ENCODE measurements at places on chromosomes 7 and 10.

GRCh38 chr10:48774416-48775205, 89.9 kb downstream of the WDFY4 start:
- no peak for DNase-seq

DNA sequence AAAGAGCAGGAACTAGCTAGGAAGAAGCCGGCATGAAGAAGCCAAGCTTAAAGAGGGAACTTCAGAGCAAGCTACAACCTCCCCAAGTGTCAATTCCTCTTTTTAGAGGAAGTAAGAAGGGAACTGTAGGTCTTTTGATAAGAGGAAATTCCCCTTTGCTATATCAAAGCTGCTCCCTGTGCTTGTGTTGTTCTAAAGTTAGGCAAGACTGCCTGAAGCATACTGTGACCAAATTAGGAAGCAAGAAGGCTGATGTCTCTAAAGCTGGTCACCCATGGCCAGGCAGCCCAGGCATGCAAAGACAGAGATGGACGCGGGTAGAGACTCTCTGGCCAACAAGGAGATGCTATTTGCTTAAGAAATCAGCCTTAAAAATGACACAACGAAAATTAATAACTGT, 87.9 kb downstream of the RNF216 start:
- no peak for DNase-seq

GRCh38 chr7:8254215-8254614, 7.8 kb downstream of the ICA1 start:
- DNase-seq = no peak

DNA sequence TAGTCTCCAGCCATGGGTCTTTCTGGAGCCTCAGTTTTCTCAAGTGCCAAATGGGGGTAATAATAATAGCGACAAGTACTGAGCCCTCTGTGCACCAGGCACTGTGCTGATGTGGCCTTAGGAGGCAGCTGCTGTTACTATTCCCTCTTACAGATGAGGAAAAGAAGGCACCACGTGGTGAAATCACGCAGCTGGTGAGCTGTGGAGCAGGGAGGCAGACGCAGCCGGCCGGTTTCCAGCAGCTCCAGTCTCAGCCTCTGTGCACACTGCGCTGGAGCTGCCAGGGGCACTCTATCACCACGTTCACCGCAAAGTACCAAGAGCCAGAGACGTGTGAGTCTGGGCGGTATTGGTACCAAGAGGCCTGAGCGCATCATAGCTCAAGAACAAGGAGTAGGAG, 9.6 kb downstream of the PYROXD2 start:
- DNase-seq = no peak

DNA sequence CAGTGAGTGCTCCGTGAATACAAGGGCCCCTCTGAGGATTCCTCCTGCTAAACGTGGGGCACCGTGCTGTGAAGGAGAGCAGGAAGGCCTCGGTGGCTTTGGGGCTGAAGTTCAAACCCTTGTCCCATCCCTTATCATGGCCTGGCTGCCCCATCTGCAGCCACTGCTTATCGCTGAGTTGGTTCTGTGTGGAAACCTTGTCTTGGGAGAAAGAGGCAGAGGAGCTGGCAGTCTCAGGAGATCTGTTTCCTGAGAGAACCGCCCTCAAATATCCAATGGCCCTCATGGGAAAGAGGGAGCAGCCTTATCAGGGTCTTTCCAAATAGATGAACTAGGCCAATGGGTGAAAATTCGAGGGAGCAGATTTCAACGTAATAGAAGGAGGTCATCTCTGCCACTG, 52.0 kb upstream of the NRF1 start:
- no peak for DNase-seq

DNA sequence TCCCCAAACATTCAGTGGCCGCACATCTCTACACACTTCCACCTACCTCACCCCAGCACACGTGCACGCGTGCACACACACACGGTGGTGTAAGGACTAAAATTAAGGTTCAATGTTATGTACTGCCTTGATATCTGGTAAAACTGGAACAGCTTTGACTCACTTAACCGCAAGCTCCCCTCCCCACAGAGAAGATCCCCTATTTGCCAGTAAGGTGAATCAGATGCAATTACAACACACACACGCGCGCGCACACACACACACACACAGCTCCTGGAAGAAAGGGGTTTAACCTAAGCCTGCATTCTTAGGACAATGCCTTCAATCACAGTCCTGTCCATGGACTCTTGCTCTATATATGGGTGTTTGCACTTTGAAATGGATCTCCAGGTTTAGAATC, 25.5 kb upstream of the VPS41 start:
- DNase-seq = no peak

GRCh38 chr10:89992575-89992974, 291.2 kb downstream of the KIF20B start:
- DNase-seq = no peak

DNA sequence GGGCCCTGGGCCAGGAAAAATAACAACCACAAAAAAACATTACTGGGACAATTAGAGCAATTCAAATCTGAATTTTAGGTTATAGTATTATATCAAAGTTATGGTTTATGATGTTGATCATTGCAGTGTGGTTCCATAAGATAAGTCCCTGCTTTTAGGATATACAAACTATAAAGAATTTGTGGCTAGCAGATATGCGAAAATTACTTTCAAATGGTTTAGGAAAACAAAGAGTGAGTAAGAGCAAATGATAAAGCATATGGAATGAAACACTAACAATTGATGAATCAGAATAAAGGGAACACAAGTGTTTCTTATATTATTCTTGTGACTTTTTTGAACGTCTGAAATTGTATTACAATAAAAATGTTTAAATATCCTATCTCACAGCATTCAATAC, 64.4 kb upstream of the HECTD2 start:
- DNase-seq = no peak

DNA sequence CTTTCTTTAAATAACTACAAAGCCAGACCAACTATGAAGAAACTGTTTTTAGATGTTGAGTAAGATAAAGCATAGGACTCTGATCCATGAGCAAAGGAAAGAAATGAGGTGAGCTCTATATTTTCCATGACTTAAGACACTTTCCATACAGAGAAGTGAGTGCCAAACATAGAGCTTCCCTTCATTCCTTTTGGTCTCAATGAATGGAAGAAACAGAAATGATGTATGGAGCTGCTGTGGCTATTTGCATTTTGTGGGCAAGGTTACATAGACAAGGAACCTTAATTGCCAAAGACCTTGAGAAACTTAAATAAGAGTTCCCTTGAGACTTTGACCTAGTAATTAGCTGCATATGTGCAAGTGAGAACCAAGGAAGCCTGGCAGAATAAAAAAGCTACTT, 1152.2 kb downstream of the XPNPEP1 start:
- no peak for DNase-seq

DNA sequence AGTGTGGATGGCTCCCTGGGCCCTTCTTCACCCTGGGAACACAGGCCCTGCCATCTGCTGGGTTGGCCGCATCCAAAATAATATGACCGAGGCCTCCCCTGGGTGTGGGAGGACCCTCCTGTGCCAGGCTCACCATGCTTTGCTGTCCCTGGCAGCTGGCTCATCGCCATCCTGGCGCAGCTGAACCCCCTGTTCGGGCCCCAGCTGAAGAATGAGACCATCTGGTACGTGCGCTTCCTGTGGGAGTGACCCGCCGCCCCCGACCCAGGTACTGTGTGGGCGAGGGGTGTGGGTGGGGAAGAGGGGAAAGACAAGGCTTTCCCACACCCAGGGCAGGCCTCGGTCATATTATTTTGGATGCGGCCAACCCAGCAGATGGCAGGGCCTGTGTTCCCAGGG, 4.8 kb downstream of the ATP6V0E2 start:
- no peak for DNase-seq

- DNase-seq = no peak
Measured at GRCh38 chr10:95457319-95457886, 103.8 kb downstream of the SORBS1 start.

DNA sequence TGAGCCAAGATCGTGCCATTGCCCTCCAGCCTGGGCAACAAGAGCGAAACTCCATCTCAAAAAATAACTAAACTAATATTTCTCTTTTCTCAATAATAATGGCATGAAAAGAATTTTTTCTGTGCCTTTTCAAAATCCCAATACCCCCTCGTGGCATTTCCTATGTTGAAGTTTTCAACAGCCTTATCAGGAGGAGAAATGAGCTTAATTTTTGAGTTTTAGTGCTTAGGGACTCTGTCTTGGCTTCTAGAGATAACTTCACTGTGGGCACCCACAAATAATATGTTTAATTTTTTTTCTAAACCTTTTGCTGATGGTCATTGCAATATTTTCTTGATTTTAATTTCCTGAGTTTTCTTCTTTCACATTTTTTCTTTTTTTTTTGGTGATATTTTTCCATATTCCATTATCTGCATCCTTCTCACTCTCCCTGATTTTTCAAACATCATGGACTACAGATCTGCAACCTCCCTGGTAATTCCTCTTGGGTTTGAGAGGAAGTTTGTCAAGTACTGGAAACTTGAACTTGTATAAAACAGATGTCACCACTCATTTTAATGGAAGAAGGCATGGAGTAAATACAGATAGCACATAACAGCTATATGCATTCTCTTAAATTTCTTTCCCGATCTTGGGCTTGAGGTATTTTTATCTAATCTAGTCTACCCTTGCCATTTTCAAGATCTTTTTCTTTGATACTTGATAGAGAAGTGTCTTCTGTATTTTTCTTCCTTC, 84.0 kb downstream of the KAT6B start:
- DNase-seq = no peak

DNA sequence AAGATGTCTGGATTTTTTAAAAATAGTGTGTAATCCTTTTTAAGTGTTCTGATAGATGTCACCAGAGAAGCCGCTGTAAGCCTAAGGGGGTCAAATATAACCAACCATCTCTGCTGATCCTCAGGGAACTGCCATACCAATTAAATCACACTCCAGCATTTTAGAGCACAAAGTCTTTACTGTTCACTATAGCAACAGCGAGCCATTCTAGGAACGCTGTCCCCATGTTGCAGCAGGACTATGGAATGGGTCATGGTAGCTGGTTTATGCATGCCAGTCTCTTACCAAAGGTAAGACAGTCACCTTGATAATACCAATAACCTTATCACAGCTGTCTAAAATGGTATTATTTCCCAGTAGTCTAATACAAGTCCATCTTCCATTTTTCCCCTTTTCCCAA, 33.5 kb downstream of the TRIM24 start:
- DNase-seq = no peak

DNA sequence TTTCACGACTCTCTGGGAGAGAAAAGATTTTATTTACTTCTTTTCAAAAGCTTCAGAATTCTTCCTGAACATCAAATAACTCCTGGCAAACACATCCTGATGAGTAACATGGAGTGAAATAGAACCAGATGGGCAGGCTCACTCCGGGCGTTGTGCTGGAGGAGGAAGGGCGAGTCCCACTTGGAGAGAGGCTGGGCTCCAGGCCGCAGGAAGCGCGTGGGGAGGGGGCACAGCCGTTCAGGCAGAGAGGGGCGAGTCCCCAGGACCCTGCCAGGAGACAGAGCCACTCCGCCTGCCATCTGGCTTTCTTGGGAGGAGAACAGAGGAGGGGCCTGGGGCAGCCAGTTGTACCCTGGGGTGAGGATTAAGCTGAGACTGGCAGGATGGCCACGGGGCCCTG, 265.9 kb upstream of the ZMIZ1 start:
- no peak for DNase-seq

DNA sequence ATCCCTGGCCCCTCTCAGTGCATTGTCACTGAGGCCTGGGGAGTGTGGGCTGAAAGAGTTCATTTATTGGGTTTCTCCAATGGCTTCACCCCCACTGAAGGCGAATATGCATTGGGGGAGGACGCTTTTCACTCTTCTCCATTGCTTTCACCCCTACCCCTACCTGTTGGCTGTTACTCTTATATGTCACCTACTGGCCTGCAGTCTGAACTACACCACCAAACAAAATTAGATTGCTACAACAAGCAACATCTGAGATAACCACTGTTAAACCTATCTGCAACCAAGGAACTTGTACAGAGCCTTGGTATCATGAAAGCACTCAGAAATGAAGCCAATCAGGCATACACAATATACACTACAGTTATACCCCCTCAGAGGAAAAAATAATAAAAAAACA, 203.7 kb downstream of the REEP3 start:
- DNase-seq = no peak

DNA sequence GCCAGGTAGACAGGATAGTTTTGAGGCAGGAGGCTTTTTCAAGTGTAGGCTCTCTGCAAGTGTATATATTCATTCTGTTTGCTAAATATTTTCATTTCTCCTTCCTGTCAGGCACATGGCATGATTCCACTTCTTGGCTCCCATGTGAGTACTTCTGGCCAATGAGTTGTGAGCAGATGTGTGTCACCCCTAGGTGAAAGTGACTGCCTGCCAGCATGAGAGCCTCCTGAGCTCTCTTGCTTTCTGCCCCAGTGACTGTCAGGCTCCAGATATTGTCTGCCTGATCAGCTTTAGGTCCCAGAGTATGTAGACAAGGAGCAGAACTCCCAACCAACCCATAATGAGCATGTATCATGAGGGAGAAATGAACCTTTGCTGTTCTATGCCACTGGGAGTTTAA, 257.6 kb upstream of the NPY start:
- no peak for DNase-seq

DNA sequence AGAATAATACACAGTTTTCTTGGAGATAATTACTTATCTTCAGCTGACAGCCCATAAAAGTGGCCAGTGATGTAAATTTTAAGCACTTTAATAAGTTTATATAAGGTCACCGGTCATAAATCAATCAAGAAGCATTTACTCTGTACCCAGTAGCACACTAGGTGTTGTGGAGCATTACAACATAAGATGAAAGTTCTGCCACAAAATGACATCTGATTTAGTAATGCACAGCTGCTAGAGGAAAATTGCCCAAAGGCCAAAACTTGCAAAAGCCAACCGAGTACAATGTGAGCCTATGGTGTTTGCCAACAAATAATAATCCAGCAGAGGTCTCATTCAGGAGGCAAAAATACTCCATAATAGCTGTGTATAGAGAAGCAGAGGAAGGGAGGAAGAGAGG, 63.6 kb downstream of the GPR37 start:
- DNase-seq = no peak

- DNase-seq = no peak
Measured at GRCh38 chr10:59337201-59337652, 25.1 kb downstream of the FAM13C start.

DNA sequence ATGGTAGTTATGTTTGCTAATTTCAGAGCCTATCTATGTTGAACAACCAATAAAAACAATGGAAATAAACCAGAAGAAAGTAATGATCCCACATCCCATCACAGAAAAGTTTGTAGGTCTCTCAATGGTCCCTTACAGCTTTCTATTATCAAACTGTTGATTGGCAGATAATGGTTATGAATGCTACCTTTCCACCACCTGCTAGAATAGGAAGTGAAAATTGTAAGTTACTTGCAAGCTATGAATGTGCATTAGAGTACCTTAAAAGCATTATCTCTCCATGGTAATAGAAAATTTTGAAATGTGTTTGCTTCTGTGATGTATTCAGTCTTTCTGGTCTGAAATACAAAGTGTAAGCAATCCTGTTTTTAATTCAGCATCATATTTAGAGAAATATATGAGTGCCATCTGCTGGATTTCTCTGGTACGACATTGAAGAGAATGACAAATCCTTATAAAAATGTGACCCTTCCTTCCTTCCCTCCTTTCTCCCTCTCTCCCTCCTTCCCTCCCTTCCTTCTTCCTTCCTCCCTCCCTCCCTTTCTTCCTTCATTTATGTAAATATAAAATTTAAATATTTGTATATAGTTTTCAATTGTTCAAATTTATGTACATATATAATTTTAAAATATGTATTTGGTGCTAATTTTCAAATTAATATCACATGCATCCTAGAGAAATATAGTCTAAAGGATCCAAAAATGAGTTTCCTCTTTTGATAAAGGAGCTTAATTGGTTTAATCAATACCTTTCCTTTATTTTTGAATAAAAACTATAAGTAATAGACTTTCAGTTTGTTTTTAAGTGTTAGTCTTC, 41.4 kb upstream of the PNLIPRP3 start:
- DNase-seq = no peak

- no peak for DNase-seq
Measured at GRCh38 chr10:77899080-77899477, 27.5 kb downstream of the DLG5 start.
